ENCODE measurements at places on chromosomes 7 and 10. TPM values are rescaled to one million over a fixed set of nuclear protein-coding genes. Genes with fewer than 3 reads are reported as not detected.

- no peak for ATAC-seq
These were observed 12.2 kb downstream of the PPA1 start for GRCh38 chr10:70221030-70221429.

GRCh38 chr7:151459726-151460473 is 20.0 kb upstream of the CRYGN start:
- peak; percentile 89 for ATAC-seq

GRCh38 chr7:15503603-15504290 is 58.1 kb downstream of the AGMO start:
- peak; percentile 33 for ATAC-seq

CDK6 gene
- total RNA-seq = 49.7 TPM

Data from motor neuron (in vitro differentiated cells).